Stimulated activated CD8-positive, alpha-beta memory T cell treated with anti-CD3 and anti-CD28 coated beads, Interleukin-7, amount 100 ng/mL, for 1 hour (primary cell): ENCODE measurements at places on chromosomes 16 and 17.

DNA sequence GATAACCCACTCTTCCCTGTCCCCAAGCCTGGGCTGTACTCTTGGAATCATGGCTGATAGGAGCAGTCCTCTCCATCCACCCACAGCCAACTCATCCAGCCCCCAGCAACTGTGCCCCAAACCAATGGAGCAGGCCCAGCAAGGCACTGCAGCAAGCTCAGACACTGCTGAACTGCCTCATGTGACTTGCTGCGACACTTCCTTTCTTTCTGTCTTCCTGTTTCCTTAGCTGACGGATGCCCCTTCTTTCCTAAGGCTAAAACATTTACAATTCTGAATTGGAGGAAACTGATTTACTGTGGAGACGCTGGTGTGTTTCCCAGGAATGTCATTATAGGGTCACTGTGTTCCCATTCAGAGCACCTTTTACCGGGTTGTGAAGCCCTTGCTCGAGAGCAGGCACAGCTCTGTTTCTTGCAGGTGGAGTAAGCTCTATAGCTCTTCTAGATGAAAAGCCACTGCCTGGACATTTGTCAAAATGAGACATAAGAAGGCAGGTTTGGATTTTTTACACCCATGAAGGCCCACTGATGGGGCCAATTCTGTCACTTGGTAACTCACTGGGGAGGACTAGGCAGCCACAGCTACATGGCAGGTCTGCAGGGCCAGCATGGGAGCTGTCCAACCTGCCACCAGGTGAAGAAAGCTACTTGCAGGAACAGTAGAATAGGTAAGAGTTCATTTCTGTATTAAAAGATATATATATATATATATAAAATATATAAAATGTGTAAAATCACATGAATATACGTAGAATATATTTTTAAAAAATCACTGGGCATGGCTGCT is 27.4 kb downstream of the TMEM11 start:
- no peak for DNase-seq

- DNase-seq, result no peak
Observed at GRCh38 chr17:28446716-28447395, 26.6 kb upstream of the SLC13A2 start.

- no peak for DNase-seq
Observed at GRCh38 chr17:43805117-43805516, 24.9 kb downstream of the CFAP97D1 start.

DNA sequence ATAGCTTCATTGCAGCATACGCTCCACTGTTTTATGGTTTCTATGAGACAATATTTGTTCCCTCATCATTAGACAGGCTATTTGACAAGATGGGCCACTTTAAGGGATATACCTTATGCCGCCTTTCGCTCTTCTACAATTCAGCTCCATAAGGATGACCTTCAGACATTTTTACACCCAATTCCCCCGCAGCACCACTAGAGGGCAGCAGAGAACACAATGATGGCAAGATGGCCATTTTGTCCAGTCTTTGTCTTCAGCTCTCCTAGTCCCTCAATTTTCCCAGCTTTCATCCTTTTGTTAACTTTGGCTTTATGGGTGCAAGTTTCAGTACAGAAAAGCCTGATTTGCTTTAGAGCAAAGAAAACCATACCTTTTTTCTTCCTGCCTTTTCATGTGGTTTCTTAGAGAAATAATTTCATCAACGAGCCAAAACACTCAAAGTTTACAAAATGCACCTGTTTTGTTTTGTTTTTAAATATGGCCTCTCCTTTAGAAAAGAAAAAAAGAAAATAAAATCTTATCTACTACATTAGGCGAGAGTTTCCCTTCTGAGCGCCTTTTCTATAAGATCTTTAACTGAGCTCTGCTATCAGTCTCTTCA is 355.3 kb downstream of the TOX3 start:
- DNase-seq, result no peak

DNA sequence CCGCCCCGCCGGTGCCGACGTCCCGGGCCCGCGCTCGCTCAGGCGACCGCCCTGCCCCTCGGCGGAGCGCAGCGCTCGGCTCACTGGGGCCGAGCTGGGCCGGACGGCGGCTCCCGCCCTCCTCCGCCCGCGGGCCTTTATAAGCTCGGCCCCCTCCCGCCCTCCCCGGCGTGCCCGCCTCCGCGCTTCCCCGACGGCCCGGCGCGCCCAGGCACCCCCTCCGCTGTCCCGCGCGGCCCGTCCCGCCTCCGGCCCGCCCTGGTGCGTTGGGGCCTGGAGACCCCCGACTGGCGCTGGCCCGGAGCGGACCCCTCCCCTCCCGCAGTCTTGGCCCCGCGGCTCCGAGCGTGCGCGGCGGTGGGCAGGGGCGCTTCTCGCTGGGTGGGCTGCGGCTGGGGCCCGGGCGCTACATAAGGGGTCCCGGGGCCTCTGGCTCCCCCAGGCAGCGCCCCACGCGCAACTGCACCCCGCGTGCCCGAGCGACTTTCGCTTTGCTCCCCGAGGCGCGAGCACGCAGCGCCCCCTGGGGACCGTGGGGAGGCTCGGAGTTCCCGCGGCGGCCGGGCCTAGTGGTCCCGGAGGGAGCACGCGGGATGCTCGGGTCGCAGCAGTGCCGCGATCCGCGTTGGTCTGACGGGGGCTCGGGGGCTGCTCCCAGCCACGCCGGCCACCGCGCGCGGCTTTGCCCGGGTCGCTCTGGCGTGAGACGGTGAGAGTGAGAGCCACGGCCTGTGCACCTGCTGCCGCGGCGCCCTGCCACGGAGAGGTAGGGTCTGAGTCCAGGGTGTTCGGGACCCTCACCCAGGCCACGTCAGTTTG is at the start of gene PIEZO1:
TSS of gene PIEZO1 (minus strand) at position 115 of the 819 bp plus-strand sequence. CDS start 256 bp downstream, outside the sequence.
- peak; percentile 64 for DNase-seq

- no peak for DNase-seq
Observed at GRCh38 chr16:86015606-86016005, 116.6 kb downstream of the IRF8 start.

DNA sequence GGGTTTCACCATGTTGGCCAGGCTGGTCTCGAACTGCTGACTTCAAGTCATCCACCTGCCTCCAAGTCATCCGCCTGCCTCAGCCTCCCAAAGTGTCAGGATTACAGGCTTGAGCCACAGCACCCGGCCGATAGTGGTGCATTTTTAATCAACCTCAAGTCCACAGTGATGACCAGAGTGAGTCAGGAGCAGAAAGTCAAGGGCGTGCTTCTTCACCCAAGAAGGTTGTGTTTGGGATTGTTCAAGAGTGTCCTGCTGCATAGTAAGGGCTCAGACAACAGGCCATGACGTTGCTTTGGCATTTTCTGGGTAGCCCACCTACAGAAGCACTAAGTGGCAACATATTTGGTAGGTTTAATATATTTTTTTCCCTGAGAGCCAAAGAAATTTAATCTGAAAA is 108.3 kb upstream of the FAM20A start:
- DNase-seq, result no peak

DNA sequence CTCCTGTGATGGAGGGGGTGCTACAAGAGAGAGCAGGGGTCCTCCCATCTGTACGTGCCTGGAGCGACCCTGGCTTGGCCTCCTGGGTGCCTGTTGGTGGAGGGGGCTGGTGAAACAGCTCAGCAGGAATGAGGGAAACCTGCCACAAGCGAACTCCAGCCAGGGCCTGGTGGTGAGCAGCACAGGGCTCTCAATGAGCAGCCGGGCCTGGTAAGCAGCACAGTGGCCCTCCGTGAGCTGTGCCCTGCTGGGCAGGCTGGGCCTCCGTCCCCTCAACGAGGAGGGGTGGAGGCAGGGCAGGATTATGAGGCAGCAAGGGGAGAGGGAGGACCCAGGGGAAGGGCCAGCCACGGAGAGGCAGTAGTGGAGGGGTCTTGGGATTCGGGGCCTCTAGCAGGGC is 101.9 kb downstream of the SDK2 start:
- DNase-seq, result no peak

DNA sequence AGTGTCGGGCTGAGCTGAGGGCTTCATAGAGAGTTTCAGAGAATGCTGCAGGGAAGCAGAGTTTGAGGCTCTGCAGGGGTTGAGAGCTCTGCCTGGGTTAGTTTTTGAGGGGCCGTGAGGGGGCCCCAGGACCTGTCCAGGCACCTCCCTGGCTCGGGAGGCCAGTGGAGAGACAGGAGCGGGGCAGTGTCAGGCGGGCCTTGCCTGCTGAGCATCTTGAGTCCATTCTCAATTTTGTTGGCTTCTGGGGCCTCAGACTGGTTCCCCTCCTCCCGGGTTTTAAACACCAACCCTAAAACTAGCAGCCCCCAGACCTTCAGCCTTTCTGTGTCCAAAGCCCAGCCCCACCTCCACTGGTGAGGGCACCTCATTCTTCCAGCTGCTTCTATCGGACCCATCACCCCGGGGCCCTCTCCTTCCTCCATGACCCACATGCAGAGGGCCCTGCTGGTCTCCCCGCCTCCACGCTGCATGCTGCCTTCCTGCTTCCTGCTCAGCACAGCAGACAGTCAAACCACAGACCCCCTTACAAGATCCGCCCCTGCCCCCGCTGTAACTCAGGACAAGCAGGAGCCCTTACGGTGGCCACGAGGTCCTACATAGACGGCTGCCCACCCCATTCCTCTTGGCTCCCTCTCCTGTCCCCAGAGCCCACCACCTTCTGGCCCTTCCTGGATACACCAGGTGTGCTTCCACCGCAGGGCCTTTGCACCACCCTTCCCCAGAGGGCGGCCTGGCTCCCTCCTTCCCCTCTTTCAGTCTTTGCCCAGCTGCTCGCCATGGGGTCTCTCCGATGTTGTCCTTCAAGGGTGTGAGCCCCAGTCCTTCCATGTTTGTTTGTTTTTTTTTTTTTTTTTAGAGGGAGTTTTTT is 3.8 kb downstream of the RNF213 start:
- DNase-seq, result no peak

DNA sequence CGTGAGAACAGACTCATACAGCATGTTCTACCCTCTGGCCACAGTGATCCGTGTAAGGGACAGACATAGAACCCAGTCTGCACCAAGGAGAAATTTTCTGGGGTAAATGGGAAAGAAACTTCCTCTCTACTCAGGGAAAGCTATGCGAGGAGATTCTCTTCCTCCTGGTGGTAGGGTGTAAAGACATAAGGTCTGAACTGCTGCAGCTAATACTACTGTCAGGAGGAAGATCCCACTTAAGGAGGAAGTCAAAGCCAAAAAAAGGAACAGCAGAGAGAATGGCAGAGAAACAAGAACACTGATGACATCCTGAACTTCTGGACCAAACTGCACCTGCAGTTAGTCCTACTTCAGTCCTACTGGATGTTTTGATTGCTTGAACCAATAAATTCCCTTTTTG is 7.1 kb upstream of the TM4SF5 start:
- DNase-seq, result no peak

DNA sequence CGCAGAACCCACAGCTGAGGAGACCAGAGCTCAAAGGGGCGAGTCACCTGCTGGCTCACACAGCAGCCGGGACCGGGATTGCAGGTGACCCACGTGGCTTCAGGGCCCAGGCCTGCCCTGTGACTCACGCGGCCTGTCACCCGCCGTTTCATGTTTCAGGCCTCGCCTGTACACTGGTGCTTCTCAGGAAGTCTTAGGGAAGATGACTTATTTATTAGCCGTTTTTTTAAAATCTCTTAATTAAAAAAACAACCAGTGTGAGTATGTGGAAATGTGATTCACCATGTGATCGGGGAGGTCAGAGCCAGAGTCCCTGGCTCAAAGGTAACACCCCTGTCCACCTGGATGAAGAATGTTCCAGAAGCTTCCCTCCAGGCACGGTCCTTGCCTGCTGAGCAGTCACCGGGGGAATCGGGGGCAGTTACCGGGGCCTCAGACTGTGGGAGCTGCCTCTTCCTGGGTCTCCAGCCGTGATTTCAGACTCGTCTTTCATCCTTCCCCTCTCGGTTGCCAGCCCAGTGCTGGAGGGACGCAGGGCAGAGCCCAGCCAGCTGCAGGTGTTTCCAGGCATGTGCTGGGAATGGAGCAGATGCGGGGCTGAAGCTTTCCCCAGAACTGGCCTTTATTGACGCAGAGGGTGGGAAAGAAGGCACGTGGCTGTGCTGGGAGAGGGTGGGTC is 49.3 kb downstream of the CMIP start:
- no peak for DNase-seq

GRCh38 chr17:16986391-16986790 is 14.5 kb upstream of the TNFRSF13B start:
- DNase-seq, result no peak

DNA sequence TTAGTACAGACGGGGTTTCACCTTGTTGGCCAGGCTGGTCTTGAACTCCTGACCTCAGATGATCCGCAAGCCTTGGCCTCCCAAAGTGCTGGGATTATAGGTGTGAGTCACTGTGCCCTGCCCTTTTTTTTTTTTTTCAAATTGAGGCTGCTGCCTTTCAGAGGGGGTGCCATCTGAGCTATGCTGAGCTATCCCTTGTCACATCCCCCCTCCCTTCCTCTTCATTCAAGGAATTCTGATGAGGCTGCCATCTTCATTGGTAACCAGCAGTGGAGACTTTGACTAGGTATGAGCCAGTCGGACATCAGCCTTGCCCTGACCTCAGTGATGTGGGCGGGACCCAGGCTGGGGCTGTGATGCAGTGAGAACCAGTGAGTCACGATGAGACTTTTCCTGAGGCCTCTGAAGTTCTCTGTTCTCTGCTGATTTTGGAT is 24.4 kb upstream of the GPT2 start:
- DNase-seq, result no peak

GRCh38 chr17:69870091-69870530 is 204.9 kb upstream of the KCNJ16 start:
- DNase-seq, result no peak

GRCh38 chr17:864315-864714 is 82.2 kb downstream of the MRM3 start:
- DNase-seq, result no peak

GRCh38 chr17:17348872-17349723 is 45.9 kb downstream of the NT5M start:
- no peak for DNase-seq

GRCh38 chr16:7344830-7345780 is 12.5 kb downstream of the RBFOX1 start:
- no peak for DNase-seq

- no peak for DNase-seq
Observed at GRCh38 chr17:74798239-74798707, 22.1 kb upstream of the NAT9 start.

DNA sequence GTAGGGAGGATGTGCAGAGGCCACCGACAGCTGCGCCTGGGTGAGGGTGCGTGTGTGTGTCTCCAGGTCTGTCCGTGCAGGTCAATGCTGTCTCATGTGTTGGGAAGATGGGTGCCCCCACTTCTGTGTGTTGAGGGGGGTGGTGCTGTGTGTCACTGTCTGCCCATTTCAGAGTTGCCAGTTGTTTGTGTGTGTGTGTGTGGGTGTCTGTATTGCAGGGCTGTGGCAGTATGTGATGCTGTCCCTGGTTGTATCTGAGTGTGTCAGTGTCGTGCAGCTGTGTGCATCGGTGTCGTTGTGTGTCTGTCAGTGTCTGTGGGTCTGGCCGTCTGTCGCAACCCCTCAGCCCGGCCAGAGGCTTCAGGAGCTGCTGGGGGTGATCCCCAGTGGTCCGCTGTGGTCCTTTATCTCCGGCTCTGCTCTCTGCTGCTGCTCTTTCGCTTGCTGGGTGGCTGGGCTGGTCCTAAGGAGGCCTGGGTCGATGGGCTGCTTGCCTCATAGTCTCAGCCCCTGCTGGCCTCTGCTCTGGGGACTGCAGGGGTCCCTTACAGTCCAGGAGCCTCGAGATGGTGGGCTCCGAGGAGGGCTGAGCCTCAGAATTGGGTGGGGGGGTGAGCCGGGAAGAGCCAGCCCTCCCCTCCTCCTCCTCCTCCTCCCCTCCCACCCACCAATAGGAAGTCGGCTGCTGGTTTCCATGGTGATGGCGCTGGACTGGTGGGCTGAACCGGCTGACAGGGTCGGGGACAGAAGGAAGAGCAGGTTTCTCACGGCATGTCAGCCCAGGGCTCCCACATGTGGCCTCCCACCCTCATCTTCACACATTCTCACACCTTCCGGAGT is at the start of gene TSPOAP1:
TSS of gene TSPOAP1 (minus strand) at position 601 of the 840 bp plus-strand sequence. CDS start 875 bp downstream, outside the sequence.
- DNase-seq, result peak; percentile 62

GRCh38 chr17:79695293-79695790 is 35.4 kb upstream of the ENPP7 start:
- no peak for DNase-seq

- no peak for DNase-seq
Observed at GRCh38 chr16:58709333-58709732, 24.8 kb upstream of the SLC38A7 start.
